ENCODE measurements at places on chromosomes 3 and 15.

GRCh38 chr3:101142160-101142559, 148.9 kb upstream of the ABI3BP start:
- DNase-seq = no peak

GRCh38 chr3:64815789-64816188, 128.0 kb upstream of the ADAMTS9 start:
- DNase-seq = no peak

GRCh38 chr3:37945807-37946530, 44.6 kb upstream of the VILL start:
- DNase-seq = no peak

- DNase-seq = no peak
Measured at GRCh38 chr3:157445857-157446256, 9.2 kb downstream of the PTX3 start.

DNA sequence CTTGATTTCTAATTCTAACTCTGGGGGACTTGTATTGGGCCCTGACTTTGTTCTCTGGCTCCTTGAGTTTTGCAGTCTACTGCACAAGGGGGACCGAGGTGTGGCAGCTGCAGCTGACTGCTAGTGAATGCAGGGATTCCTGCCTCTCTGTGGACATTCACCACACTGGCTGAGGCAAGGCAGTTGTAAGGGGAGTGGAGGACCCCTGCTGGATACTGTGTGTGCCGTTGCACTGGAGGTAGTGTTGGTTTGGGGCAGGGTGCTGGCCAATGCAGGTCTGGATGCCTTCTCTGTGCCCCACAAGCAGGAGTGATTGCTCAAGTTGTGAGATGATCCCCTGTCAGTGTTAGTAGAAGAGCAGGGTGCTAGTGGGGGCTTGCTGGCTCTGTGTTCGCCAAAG, 626.1 kb downstream of the SQOR start:
- DNase-seq = no peak

DNA sequence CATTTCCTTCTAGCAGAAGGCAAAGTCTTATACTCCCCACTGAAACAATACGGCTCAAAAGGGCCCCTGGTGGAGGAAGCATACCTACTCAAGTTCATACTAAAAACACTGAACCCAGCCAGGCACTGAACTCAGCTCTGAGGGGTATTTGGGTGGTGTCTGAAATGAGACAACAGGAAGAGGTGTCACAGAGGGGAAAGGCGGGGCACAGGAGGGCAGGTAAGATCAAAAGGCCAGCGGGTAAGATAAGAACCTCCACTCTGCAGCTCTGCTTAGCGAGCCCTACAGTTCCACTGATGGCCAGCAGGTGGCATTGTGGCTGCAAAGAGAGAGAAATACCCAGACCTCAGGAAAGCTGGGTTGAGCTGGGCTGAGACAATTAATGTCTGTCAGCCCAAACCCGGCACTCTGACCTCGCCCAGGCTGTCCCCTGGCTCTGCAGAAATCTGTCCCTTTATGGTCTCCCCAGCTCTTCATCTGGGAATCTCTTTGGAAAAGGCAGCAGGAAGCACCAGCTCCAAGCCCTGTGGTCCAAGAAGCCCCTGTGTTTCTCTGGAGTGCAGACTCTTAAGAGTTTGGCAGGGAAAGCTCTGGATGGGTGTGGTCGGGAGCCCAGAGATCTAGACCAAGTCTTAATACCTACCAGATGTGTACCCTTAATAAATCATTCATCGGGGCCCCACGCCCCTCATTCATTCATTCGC, 8.4 kb downstream of the MFGE8 start:
- peak; percentile 43 for DNase-seq

DNA sequence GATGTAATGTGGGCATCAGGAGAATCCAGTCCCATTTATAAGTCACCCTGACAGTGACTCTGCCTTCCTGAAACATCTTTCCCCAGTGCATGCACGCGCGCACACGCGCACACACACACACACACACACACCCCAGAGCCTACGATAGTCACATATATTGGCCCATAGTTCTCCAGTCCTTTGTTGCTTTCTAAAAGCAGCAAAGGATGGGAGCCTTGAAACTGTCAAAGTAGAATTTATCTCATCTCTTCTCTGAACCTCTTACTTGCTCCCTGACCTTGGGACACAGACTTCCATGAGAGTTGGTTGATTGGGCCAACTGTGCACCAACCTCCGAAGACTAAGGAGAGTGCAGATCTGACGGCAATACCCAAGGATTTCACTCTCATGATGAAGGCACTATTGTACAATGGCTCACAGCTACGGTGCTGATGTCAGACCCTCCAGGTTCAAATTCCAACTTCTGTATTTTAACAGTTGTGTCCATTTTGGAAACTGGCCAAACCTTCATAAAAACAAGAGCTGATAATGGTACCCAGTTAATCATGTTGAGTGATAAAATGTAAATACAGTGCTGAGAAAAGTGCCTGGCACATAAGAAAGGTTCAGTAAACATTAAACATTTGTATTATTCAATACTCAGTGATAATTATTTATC, 8.3 kb downstream of the CPA3 start:
- no peak for DNase-seq

DNA sequence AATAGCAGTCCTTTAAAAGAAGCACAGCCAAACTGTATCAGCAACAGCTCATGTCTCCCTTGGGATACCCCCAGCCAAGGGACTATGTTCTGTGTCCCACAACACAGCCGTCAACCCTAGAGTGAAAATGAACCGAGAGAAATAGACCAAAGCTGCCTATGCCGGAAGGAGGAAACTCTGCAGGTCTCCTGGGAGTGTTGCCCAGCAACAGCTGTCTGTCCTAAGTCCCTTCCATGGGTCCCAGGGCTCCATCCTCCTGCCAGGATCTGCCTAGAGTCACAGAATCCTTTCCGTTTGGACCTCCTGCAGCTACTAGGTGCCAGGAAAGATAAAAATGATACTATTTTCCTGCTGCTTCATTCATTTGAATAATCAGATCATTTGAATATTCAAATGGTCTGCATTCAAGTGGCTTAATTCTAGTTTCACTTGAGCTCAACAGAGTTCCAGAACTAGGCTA, 53.1 kb downstream of the TRANK1 start:
- DNase-seq = no peak

DNA sequence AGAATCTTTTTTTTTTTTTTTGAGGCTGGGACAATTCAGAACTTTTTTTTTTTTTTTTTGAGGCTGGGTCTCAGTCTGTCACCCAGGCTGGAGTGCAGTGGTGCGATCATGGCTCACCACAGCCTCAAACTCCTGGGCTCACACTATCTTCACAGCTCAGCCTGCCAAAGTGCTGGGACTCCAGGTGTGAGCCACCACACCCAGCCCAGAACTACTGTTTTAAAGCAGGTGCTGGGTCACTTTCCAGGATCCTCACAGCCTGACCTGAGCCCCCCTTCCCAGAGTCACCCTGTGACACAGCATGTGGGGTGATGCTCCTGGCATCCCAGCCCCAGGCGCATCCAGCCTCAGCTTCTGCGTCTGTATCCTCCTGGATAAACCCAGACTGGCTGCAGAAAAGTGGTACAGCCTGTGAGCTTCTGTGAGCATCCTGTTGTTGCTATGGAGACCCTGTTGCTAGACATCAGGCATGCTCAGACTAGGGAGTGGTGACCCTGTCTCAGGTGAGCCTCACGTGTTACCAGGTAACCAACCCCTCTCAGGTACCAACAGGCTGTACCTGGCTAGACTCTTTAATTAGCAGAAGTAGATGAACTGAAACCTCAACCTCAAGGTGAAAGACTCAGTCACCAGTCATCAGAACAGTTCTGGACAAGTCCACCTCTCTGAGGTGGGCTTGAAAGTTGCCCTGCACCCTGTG, 15.0 kb downstream of the KLF13 start:
- no peak for DNase-seq

Data from astrocyte of the cerebellum (primary cell).